HCT116 (cell line): ENCODE measurements at places on chromosomes 7 and 10.

- H3K27ac ChIP-seq, result no peak overlapping the region
- no peaks in the 10 kb centered on the region for H3K4me1 ChIP-seq
- H3K4me3 ChIP-seq, result no peak overlapping the region
- no peak for DNase-seq
- no peaks in the 10 kb centered on the region for H3K36me3 ChIP-seq
Observed at GRCh38 chr7:113217314-113217713, 99.0 kb upstream of the SMIM30 start.

DNA sequence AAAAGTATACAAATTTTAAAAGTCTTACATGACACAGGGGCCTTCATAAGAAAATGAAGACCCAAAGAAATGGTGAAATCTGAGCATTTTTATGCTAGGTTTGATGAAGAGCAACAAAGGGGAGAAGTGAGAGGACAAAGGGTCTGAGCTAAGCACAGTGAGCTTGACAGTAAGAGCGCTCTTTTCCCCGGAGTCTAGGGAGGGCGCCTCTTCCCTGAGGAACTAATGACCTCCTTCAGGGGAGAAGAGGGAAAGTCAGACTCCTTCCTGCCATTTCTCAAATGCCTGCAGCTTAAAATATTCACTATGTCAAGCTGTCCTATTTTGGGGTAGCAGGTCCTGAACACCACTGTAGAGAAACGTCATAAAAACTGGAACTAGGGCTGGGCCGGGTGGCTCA lies 18.1 kb upstream of the PAXIP1 start:
- no peak overlapping the region for H3K27ac ChIP-seq
- no peak overlapping the region for H3K4me3 ChIP-seq
- H3K36me3 ChIP-seq, result no peaks in the 10 kb centered on the region
- no peaks in the 10 kb centered on the region for H3K27me3 ChIP-seq
- no peaks in the 10 kb centered on the region for H3K4me1 ChIP-seq

DNA sequence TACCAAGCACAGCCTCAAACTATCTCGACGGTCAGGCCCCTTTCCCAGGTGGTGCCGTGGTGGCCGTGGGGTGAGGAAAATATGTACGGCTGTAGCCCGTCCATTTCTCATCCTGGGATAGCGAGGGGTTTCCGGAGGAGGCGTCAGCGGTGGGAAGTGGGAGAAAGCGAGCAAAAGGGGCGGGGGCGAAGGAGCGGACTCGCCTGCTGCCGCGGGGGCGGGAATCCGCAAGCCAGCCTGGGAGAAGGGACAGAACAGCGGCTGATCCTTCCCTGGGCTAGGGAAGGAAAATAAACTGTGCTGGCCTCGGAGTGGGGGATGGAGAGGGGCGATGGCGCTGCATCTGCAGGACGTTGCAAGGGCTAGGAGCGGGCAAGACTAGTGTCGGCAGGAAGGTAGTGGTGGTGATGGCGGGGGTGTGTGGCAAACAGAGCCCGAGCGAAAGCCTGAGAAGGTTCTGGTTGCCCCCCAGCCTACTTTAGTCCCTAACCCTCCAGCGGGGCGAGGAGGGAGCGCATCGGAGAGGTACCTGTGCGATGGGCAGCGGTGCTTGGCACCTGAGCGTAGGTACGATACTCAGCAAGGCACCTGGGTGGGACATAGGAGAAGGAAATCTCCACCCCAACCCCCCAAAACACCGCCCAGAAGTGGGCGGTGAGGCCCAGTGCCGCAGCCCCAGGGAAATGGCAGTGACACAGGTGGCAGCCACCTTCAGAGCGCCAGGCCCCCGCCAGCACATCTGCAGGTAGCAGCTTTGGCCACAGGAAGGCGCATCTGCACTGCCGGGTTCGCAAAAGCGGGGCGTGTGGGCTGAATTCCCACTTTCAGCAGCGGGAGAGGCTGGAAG lies 49.9 kb upstream of the STEAP1B start:
- H3K36me3 ChIP-seq, result no peaks in the 10 kb centered on the region
- DNase-seq, result peak; percentile 39
- no peak overlapping the region for H3K27ac ChIP-seq
- H3K4me1 ChIP-seq, result peaks cover 9% of the 10 kb centered on the region
- H3K4me3 ChIP-seq, result no peak overlapping the region
- H3K27me3 ChIP-seq, result no peaks in the 10 kb centered on the region

DNA sequence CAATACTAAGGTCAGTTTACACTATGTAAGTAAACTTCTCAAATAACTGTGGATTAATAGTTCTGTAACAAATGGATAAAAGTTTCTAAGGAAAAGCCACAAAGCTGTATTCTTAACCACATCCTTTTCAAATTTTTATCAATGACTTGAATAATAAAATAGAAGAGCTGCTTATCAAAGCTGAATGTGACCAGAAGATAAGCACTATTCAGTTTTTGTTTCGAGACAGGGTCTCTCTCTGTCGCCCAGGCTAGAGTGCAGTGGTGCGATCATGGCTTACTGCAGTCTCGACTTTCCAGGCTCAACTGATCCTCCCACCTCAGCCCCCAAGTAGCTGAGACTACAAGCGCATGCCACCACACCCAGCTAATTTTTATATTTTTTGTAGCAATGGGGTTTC lies 17.0 kb downstream of the UPF2 start:
- H3K27me3 ChIP-seq, result no peaks in the 10 kb centered on the region
- no peak overlapping the region for H3K27ac ChIP-seq
- peaks cover 32% of the 10 kb centered on the region; the same call in 1 of the 2 replicates for H3K36me3 ChIP-seq
- DNase-seq, result no peak

DNA sequence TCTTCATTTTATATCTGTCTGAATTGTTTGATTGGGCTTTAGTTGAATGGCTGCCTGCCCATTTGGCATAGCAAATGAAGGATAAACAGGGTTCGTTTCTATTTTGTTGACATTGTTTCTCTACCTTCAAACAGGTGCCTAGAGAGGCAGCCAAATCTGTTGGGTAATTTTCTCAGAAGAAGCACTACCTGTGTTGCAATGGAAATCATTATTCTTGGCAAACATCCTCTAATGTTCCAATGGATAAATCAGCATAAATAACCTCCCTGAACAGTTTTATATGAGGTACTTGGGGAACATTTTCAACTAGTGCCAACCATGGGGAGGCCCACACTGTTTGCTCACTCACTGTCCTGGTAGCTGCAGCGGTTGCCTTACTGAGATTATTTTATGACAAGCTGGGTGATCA lies 64.4 kb upstream of the PLPP4 start:
- H3K27ac ChIP-seq, result no peak overlapping the region
- no peaks in the 10 kb centered on the region for H3K4me1 ChIP-seq
- DNase-seq, result no peak
- H3K4me3 ChIP-seq, result no peak overlapping the region

- DNase-seq, result no peak
- no peak overlapping the region for H3K4me3 ChIP-seq
- no peaks in the 10 kb centered on the region for H3K4me1 ChIP-seq
- peaks cover 12% of the 10 kb centered on the region for H3K27me3 ChIP-seq
- H3K27ac ChIP-seq, result no peak overlapping the region
- no peaks in the 10 kb centered on the region for H3K36me3 ChIP-seq
Observed at GRCh38 chr7:48147078-48147591, 24.1 kb upstream of the ABCA13 start.

GRCh38 chr10:335151-335800 lies 200.0 kb downstream of the ZMYND11 start:
- no peak overlapping the region for H3K27ac ChIP-seq
- H3K27me3 ChIP-seq, result no peaks in the 10 kb centered on the region
- H3K4me3 ChIP-seq, result no peak overlapping the region
- H3K36me3 ChIP-seq, result peaks cover 13% of the 10 kb centered on the region
- no peak for DNase-seq

DNA sequence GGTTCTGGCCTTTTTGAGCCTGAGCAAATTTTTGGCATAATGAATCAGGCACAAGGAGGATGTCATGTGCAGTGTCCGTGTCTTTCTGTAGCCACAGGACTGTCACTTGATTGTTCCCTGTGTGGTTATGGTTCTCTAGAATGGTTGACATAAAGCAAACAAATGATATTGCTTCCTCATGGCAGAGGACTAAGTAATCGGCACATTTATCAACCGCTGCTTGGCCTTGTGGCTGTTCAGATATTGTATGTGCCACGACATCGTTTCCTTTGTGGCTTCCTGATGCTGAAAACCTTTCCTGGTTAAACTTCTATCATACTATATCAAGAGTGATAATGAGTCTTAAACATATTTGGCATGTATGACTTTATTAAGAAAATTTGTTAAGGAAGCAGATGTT lies 598.8 kb downstream of the SUGCT start:
- no peak overlapping the region for H3K4me3 ChIP-seq
- no peak overlapping the region for H3K27ac ChIP-seq
- no peak for DNase-seq
- 0 out of 2 replicates have a peak, but pooled peaks cover 5% of the 10 kb centered on the region for H3K27me3 ChIP-seq

DNA sequence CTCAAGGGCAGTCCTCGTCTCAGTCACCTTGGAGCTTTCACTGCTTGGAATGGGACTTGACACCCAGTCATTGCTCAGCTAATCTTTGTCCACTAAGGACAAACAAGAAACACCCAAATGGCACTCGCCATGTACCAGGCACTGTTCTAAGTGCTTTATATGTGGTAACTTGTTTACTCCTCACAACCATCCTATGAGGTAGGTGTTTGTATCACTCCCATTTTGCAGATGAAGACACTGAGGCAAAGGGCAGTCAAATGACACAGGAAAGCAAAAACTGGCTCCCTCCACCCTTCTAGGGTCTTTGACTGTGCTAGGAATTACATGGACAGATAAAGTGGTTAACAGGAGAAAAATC lies 24.7 kb downstream of the DNAJB12 start:
- H3K4me1 ChIP-seq, result peaks cover 54% of the 10 kb centered on the region
- H3K36me3 ChIP-seq, result no peaks in the 10 kb centered on the region; the same call in 1 of the 2 replicates
- no peak overlapping the region for H3K4me3 ChIP-seq
- no peaks in the 10 kb centered on the region for H3K27me3 ChIP-seq

DNA sequence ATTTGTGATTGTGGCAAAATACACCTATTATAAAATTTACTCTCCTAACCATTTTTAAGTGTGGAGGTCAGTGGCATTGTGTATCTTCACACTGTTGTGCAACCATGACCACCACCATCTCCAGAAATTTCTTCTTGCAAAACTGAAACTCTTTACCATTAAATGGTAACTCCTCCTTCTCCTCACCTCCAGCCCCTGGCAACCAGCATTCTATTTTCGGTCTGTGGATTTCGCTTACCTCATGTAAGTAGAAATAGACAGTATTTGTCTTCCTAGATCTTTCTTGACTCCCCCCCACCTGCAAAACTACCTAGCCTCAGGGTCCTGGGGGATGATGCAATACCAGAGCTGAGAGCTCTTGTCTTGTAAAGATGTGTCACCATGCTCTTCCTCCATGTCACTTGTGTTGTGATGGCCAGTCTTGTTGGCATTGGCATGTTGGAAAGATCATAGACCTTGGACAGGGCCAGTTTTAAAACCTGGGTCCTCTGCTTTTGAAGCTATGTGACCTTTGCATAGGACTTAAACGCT lies 71.1 kb upstream of the EMX2 start:
- no peaks in the 10 kb centered on the region for H3K27me3 ChIP-seq
- H3K27ac ChIP-seq, result no peak overlapping the region
- no peak for DNase-seq
- H3K4me3 ChIP-seq, result no peak overlapping the region
- H3K36me3 ChIP-seq, result no peaks in the 10 kb centered on the region

DNA sequence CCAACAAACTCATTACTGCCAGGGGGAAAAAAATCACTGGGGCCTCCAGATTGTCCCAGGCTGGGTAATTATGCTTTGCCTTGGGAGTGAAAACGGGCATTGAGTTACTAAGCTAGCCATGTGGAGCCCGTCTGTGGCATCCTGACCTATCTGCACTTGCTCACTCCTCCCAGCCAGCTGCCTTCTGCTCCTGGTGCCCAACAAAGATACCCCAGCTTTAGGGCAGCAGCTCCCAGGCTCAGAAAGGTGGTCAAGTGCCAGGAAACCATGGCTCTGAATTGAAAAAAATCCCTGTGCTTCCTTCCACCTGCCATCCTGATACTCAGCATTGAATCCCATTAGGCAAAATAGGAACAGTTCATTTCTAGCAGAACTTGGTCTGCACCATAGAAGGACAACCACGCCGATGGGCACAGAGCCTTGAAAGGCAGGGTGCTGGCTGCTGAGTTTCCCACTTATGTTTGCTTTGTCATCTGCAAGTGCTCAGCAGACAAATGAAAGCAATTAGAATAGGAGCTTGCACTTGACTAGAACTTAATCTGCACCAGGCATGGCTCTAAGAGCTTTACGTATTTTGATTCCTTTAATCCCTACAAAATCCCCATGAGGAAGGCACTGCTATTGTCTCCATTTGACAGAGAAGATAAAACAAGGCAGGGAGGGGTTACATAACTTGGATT lies 42.8 kb downstream of the HSPA12A start:
- no peaks in the 10 kb centered on the region for H3K36me3 ChIP-seq
- no peaks in the 10 kb centered on the region for H3K4me1 ChIP-seq
- no peak overlapping the region for H3K27ac ChIP-seq
- no peak for DNase-seq

DNA sequence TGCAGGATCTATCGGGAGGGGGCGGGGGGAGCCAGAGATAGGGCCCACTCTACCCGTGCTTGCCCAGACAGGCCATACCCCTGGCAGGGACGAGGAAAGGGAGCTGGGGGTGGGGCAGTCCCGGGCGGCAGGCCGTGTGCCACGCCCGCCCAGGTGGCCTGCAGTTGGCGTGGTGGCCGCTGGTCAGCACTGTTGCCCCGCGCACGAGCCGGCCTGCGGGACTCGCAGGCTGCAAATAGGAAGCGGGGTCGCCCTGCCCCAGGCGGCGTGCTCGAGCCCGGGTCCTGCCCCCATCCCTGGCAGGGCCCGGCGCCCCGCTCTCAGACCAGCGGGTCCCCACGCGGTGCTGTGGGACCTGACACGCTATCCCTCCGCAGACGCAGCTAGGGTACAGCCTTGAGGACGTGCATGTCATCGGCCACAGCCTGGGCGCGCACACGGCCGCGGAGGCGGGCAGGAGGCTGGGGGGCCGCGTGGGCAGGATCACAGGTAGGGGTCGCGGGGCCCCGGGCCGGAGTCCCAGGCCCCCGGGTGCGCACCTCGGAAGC lies 6.7 kb downstream of the PNLIPRP2 start:
- peak overlapping the region; percentile 50 for H3K4me3 ChIP-seq
- DNase-seq, result peak; percentile 29
- H3K27me3 ChIP-seq, result no peaks in the 10 kb centered on the region
- no peak overlapping the region for H3K27ac ChIP-seq
- H3K36me3 ChIP-seq, result no peaks in the 10 kb centered on the region
- peaks cover 8% of the 10 kb centered on the region; the same call in 1 of the 2 replicates for H3K4me1 ChIP-seq

- H3K4me1 ChIP-seq, result peaks cover 13% of the 10 kb centered on the region
- peak overlapping the region; percentile 8; the same call in 1 of the 2 replicates for H3K27ac ChIP-seq
- DNase-seq, result peak; percentile 8
- H3K27me3 ChIP-seq, result no peaks in the 10 kb centered on the region
Observed at GRCh38 chr7:27697861-27698430, 35.3 kb upstream of the HIBADH start.

GRCh38 chr7:99380032-99380822 lies 5.7 kb downstream of the ARPC1B start:
- H3K4me3 ChIP-seq, result no peak overlapping the region
- H3K4me1 ChIP-seq, result peaks cover 16% of the 10 kb centered on the region; the same call in 1 of the 2 replicates
- peak overlapping the region; percentile 10; the same call in 1 of the 2 replicates for H3K27ac ChIP-seq

- H3K36me3 ChIP-seq, result no peaks in the 10 kb centered on the region
- no peak for DNase-seq
- no peaks in the 10 kb centered on the region for H3K4me1 ChIP-seq
- H3K4me3 ChIP-seq, result no peak overlapping the region
Observed at GRCh38 chr10:5694573-5694972, 9.9 kb downstream of the TASOR2 start.

- 0 out of 2 replicates have a peak, but pooled peaks cover 2% of the 10 kb centered on the region for H3K27me3 ChIP-seq
- no peak overlapping the region for H3K27ac ChIP-seq
- DNase-seq, result no peak
Observed at GRCh38 chr10:129876838-129877237, 87.2 kb downstream of the EBF3 start.
